Stimulated activated CD4-positive, alpha-beta T cell treated with anti-CD3 and anti-CD28 coated beads, TNF-alpha, amount 100 ng/mL, for 1 hour (primary cell): ENCODE measurements at places on chromosomes 1 and 21.

- no peak for DNase-seq
Observed at GRCh38 chr1:21674957-21675356, 5.8 kb upstream of the RAP1GAP start.

DNA sequence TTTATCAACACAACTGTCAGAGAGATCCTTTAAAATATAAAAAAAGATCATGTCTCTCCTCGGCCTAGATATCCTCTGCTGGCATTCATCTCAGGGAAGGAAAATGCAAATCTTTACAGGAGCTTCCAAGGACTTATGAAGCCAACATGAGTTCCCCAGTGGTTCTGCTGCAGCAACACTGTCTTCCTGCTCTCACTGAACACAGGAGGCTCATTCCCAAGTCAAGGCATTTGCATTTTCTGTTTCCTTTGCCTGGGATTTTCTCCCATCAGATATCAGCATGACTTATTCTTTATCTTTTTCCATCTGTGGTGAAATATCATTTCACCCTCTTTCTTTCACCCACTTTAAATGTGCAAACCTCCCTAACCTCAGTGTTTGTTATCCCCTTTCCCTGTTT lies 513.8 kb upstream of the ZP4 start:
- DNase-seq = no peak

GRCh38 chr1:3016641-3017439 lies 4.4 kb upstream of the ACTRT2 start:
- DNase-seq = no peak

DNA sequence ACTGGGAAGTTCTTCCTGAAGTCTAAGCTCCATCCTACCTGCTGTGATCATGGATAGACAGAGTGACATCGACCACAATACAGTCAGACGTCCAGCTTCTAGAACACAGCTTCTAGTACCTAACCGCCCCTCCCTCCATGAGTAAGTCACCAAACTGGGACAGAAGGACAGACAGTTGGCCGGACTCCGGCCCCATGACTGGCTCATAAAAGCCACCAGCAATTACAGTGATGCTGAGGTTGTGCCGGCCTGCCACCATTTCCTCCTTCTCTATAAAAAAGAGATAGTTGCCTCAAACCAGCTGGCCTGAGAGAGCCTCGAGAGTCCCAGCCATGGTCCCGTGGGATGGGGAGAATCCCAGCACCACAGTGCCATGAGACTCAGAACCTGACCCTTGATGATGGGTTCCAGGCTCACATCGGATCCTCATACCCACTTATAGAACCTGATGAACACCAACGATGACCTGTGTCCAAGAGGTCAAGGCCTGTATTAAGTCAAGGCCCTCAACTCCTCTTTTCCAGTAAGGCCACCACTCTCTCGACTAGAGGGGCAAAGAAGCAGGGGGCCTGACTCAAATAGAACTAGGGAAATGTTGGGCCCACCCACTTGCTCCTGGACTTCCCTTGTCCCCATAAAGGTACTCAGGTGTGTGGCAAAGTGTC lies 3.4 kb downstream of the MEF2D start:
- no peak for DNase-seq

DNA sequence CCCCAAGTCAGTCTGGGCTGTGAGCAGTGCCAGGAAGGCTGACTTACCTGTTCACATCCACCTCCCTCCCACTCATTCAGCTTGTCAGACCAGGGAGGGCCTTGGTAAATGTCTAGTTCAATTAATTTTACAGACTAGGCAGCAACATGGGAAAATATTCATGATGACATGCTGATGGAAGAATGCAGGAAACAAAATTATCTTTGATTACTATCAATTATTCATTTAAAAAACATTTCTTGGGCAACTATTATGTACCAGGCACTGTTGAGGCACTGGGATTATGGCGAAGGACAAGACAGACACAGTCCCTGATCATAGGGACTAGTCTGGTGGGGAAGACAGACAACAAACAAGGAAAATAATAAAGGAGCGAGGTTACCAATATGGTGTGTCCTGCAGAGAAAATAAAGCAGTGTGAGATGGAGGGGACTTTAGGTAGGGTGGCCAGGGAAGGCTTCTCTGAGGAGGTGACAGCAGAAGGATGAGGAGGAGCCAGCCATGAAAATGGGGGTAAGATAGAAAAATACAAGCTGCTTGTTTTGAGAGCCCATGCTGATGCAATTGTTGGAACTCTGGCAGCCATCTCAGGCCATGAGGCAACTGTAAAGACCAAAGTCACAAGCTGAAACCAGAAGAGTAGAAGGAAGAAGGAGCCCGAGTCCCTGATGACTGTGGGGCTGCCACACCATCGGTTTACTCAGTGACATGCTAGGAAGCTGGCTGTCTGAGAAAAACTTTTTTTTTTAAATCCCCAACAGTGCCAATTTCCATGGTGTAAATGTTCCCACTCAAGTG lies 14.0 kb downstream of the TRIM62 start:
- DNase-seq = no peak

- no peak for DNase-seq
Observed at GRCh38 chr1:55047611-55048010, 8.3 kb downstream of the PCSK9 start.

- DNase-seq = no peak
Observed at GRCh38 chr1:15605398-15606383, 11.6 kb upstream of the DDI2 start.

DNA sequence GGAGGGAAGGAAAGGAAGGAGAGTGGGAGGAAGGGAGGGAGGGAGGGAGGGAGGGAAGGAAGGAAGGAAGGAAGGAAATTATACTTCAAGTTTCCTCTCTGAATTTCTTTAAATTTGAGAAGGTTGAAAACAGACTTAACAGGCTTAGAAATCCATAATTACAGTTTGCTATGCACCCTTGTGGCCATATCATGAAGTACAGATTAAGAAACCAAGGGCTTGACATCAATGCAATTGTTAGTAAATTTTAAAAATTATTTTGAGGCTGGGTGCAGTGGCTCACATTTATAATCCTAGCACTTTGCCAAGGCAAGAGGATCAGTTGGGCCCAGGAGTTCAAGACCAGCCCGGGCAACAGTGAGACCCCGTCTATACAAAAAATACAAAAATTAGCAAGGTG lies 14.4 kb downstream of the ANP32E start:
- no peak for DNase-seq
